ENCODE measurements at places on chromosomes 11 and 22.

DNA sequence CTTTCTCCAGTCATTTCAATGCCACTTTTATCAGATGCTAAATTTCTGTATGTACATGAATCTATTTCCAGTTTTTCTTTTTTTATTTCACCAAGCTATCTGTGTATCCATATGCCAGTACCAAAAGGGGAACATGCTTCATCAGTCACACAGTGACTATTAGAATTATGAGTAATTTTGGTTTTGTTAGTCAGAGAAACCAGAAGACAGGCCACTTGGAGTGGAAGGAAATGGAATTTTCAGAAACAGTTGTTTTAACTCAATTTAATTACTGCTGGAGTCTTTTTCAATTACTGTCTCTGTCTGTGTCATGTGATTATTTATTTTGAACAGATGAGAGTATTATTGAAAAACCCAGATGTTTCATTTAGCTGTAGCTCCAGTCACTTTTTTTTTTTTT, 84.6 kb upstream of the ANO3 start:
- no peak for DNase-seq

- no peak for DNase-seq
These were observed 71.8 kb downstream of the TENM4 start for GRCh38 chr11:79369055-79369454.

DNA sequence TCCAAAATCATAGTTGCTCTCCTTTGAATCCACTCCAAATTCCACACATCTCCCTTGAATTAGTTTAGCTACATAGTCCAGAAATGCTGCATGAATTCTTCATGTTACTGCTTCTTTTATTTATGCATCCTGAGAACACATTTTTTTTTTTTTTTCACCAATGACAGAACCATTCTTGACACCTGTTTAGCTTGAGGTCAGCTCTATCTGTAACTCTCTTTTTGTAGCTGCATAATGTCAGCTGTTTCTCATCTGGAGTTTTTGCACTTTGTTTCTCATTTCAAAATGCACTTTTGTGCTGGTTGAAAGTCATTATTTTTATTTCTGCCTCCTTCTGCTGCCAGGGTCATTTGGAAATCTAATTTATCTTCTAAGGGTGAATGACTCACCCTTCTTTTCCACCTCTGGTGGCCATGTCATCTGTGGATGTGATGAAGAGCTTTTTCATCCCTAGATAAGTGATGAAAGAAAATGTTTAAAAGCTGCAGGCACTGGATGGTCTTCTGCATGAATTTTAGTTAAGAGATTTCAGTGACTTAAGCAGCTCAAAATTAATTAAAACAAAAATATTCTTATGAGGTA, 93.7 kb downstream of the JRKL start:
- no peak for DNase-seq

GRCh38 chr22:17060126-17060525, 24.7 kb upstream of the IL17RA start:
- no peak for DNase-seq
